Psoas muscle (tissue), 8 donors: ENCODE measurements at places on chromosomes 4 and X. TPM values are rescaled to one million over a fixed set of nuclear protein-coding genes. Genes with fewer than 3 reads are reported as not detected.
A peak's percentile ranks its signal among the peaks of the same experiment; 100 is the strongest.

FBXL5 gene
- 53.9 TPM for total RNA-seq

YY2 gene
- 1.8 TPM for total RNA-seq

APELA gene
- total RNA-seq: not detected

TCP11X2 gene
- not detected for total RNA-seq

SORBS2 gene
- 13.5 TPM for total RNA-seq

MFAP3L gene
- total RNA-seq: 1.8 TPM

CASP6 gene
- 3.8 TPM for total RNA-seq

OPHN1 gene
- 3.7 TPM for total RNA-seq

GYPB gene
- not detected for total RNA-seq

DNA sequence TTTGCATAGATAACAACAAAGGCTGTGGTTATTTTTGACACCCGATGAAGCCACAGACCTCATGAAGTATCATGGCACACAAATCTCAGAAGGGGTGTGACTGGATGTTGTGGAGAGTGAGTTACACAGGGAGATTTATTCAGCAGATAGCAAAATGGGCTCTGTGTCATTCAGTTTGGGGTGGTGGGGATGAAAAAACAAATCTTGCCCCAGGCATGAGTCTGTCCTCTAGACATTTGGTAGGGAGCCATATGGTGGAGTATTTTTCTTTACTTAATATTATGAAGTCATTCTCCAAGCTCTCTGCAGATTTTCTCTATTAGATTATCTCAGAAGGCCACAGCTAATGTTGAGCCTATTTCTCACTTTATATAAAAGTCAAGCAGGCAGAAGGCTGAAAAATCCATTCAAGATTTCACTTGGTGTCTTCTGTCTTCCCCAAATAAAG is 277.1 kb upstream of the TENM3 start:
- DNase-seq: no peak

GRCh38 chr4:14879683-14880082 is 122.6 kb upstream of the CPEB2 start:
- no peak for DNase-seq

DNA sequence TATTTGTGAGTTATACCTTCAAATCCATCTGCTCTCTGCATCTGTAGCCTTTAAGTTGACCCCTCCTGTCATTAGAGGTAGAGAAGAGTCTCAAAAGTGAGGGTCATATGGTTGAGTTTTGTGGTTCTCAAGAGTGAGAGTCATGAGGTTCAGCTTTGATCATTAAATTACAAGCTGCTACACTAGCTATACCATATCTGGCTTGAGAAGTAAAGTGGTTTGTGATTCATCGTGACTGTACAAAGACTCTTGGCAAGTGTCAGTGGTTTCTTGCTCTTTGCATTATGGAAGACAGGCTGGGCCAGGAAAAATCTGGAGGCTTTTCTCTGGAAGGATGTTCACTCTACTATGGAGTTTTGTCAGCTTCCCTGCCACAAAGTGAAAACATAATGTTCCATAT is 170.6 kb downstream of the ZC4H2 start:
- DNase-seq: no peak

DNA sequence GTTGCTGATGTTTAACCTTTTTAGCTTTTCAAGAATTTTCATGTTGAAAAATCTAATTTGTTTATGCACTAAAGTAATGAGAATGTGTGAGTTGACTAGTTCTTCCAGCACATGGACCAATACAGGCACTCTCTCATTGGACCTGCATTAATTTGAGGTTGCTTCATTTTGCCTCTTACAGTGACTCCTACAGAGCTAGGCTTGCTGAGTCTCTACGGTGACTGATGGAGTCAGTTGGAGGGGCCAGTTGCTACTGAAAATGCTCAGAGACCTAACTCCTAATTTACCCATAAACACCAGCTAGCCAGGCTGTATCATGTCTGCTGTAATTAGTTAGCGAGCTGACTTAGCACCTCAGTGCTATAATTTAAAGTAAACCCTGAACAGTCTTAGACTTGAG is 10.9 kb downstream of the MTHFD2L start:
- DNase-seq: no peak

GRCh38 chrX:145729635-145730034 is 88.0 kb upstream of the SLITRK2 start:
- no peak for DNase-seq

- no peak for DNase-seq
Measured at GRCh38 chr4:184396570-184397515, 77.5 kb downstream of the IRF2 start.

DNA sequence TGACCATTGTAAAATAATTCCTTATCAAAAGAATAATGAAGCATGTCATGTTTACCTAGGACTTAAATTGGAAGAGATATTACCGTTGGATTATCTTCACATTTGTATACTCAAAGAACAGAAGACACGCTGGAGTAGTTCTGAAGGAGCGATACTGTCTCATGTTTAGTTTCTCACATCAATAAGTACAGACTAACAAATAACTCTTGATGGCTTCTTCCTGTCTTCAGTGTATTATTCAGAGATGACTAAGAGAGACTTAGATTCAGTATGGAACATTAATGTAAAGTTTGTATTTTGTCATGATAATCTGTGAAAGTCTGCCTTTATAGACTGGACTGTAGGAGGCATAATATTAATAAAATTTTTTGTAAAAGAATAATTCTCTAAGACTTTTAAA is 72.7 kb downstream of the SPRY1 start:
- no peak for DNase-seq

GRCh38 chr4:150001815-150002214 is 76.4 kb upstream of the DCLK2 start:
- no peak for DNase-seq

DNA sequence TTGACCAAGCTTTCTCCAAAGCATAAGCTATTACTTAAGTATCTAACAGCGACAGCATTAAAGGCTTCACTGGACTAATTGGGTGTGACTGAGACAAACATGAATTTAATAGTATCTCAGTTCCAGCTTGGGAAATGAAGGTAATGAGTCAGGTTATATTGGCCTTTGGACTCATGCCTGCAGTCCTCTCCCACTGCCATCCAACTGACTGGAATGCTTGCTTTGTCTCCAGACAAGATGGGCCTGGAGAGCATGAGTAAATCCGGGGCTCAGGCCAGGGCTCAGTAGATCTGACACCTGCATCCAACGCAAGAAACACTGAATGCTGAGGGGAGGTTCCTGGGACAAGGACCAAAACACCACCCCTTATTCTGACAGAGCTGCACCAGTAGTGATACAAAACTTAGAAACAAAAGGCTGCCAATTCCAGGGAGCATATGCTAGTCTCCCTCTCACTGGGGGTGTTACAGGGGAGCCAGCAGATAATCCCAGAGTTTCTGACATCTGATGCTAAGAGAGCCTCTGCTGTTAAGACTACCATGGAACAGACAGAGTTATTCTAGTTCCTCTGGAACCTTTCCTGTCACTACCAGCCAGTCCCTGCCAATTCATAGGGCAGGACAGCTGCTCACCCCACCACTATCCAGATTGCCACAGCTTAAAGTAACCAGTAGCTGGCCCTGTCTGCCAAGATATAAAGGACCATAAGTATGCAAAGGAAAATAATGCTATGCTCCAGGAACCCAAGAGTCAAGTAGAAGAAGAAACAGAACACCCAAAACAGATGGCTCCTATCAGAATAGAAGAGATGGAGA is 293.8 kb downstream of the IQCM start:
- DNase-seq: no peak

- DNase-seq: no peak
Measured at GRCh38 chrX:151679798-151680402, 15.4 kb upstream of the PRRG3 start.

DNA sequence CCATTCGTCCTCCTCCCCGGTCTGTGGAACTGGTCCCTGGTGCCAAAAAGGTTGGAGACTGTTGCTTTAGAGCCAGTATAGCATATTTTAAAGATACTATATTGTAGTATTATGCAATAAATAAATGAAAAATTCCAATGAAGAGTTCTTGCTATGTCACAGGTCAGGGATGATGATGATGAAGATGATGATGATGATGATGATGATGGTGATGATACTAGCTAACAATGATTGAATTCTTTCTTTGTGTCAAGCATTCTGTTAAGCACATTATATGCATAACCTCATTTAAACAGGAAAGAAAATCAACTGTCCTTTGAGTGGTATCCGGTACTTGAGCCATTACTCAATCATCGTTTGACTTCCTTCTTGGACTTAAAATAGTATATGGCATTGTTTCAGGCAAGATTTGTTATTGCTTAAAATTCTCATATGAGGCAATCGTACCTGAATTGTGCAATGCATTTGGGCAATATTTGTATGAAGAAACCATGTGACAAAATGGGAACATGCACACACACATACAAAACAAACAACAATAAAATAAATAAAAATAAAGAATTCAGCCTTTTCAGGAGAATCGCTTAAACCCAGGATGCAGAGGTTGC is 22.8 kb upstream of the TLR2 start:
- DNase-seq: no peak

GRCh38 chr4:53004497-53005148 is 142.5 kb downstream of the RASL11B start:
- DNase-seq: no peak

DNA sequence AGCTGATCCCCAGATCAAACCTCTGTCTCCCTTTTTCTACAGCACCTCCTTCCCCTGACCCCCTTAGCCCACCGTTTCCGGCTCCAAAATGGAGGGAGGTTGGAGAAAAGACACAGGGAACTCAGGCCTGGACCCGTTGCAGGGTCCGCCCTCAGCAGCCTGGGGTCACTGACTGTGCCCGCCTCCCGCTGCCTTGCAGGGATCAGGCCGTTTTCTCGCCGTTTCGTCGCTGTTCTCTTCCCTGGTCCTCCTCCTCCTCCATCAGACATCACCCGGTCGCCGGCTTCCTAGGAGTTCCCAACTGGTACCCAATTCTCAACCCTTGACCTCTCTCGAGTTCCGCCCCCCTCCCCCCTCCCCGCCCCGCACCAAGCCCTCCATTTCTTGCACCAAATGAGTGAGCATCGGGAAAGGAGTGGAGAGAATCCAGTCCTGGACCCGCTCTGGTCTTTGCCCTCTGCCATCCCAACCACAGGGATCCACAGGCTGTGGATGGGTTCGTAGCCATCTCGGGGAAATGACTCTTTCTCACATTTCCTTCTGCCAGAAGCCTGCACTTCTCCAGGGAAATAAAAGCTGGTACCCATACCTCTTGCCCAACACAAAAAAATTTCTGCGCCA is 493 bp downstream of the TCEAL5 start:
- DNase-seq: peak; percentile 40

DNA sequence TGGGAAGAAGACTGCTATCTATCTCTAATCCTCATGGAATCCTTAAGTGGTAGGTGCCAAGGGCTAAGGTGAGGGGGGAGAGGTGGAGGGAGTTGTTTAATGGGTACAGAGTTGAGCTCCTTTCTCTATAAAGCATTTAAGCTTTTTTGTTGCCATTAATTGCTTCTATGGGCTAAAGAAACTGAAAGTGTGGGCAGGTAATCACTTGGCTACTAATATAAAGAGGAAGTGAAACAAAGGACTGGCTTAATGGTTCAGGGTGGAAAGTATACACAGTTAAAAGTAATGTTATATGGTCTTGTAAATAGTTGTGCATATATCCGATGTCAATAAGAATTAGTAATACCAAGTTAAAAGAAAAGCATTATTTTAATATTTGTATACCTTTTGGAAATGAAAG is 83.9 kb downstream of the POLA1 start:
- DNase-seq: no peak

- no peak for DNase-seq
Measured at GRCh38 chrX:19698691-19699090, 183.4 kb upstream of the MAP3K15 start.

DNA sequence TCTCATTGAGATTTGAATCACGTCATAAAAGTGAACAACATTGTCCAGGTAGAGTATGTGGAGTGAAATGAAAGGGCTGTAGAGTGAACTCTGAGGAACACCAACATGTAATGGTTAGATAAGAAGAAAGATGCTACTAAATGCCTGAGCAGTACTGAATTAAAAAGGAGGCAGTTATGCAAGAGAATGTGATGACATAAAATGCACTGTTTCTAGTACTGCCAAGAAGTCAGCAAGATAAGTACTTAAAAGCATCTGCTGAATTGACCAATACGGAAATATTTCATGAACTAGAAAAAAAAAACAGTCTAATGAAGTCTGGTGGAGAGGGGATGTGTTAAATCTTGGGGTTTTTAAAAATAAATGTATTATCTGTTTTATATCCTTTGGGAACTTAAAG is 583.8 kb upstream of the GALNT7 start:
- DNase-seq: no peak

- no peak for DNase-seq
Measured at GRCh38 chr4:106195435-106195950, 120.5 kb downstream of the TBCK start.

- DNase-seq: no peak
Measured at GRCh38 chrX:43676971-43677572, 21.0 kb downstream of the MAOA start.

DNA sequence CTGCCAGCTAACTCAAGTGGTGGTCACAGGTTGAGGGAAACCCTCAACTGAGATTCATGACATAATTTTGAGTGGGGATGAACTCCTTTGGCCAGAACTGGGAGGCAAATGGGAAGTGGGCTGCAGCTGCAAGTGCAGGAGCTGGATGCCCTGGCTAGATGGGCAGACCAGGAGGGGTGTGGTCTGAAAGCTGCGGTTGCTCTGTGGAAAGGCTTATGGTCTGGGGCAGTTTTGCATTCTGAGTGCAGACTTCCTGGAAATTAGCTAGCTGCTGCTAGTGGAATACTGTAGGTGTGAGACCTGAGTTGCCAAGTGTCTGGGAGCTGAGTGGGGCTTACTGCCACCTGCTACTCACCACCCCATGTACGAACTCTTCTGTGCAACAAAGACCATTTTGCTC is 52.1 kb upstream of the NAP1L2 start:
- DNase-seq: no peak

GRCh38 chr4:62899646-62900364 is 1509.4 kb downstream of the TECRL start:
- DNase-seq: no peak

- no peak for DNase-seq
Measured at GRCh38 chr4:88159229-88159725, 838 bp upstream of the ABCG2 start.

GRCh38 chr4:1871471-1872021 is 353 bp downstream of the NSD2 start:
- DNase-seq: peak; percentile 66

GRCh38 chr4:147054228-147054872 is 108.7 kb upstream of the TTC29 start:
- no peak for DNase-seq

DNA sequence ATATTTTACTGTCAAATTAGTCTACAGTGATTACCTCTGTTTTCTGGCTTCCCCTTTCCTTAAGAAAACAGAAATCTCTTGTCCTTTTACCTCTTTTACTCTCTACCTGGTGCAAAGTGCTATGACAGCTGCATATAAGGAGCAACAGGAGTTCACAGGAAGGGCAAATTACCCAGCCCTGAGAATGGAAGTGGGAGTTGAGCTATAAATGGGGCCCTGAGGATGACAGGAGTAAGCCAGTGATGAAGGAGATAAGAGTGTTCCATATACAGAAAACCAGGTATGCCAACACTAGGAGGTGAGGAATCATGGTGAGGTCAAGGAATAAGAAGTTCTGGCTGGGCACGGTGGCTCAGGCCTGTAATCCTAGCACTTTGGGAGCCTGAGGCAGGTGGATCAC is 4.5 kb upstream of the HSD17B13 start:
- no peak for DNase-seq
